ENCODE measurements at places on chromosomes 2 and 18. TPM values are rescaled to one million over a fixed set of nuclear protein-coding genes. Genes with fewer than 3 reads are reported as not detected.

DNA sequence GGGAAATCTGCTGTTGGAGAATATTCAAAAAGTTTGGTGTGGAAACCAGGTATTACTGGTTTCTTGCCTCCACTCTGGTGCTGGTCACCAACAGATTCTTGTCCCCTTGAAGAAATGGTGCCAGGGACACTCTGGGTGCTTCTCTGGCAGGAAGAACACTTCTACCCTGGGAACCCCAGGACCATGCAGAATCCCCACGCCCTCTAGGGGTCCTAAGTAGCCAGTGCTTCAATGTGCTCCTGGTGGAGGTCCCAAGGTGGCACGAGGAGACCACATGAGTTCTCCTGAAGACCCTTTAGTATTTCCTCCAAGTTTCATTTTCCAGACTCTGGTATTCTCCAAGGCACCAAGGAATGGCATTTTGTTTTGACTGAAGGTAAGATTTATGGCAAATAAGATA, 380.6 kb downstream of the TSN start:
- DNase-seq = no peak
- no peaks in the 10 kb centered on the region for H3K27me3 ChIP-seq
- no peak overlapping the region for H3K27ac ChIP-seq

DNA sequence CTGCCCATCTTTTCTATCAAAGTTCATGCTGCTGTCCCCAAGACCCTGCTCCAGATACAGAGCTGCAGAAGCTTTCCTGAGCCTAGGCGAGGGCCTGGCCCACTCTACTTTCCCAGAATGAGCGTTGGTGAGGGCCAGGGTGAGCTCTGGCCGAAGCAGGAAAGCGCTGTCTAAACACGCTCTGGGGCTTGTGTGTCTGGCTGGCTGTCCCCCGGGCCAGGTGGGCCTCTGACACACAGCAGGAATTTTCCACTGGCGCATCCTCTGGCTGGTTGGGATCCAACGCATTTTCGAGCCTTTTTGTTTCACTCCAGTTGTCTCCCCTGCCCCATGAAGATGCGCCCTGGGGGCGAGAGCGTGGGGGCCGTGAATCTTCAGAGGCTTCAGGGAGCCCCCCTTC, 17.8 kb upstream of the KCNK3 start:
- H3K27ac ChIP-seq = no peak overlapping the region
- no peak overlapping the region for H3K4me3 ChIP-seq
- H3K4me1 ChIP-seq = no peaks in the 10 kb centered on the region
- H3K27me3 ChIP-seq = peaks cover 24% of the 10 kb centered on the region

DNA sequence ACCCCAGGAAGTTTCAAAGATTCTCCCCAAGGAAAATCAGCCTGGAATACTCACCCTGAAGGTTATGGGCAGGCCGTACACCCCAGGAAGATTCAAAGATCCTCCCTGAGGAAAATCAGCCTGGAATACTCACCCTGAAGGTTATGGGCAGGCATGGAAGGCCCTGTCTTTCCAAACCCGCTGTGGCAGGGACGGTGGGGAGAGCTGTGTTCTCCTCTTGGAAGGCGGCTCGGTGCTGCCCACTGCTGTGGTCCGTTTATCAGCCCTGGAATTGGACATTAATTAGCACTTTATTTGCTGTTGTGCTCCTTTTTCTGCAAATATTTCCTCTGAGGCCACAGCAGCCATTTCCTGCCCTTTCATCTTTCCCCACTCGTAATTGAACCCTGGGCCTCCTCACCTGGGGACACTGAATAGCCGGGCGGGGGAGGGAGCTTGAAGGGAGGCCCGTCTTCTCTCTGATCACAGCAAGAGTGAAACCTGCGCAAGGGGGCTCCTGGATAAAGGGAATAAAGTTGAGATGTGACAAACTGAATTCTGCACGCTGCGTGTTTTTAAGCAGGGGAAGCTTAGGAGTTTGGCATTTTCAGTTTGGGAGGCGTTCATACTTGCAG, 308.7 kb upstream of the SALL3 start:
- no peak overlapping the region for H3K4me3 ChIP-seq
- no peaks in the 10 kb centered on the region for H3K36me3 ChIP-seq
- no peak overlapping the region for H3K27ac ChIP-seq
- DNase-seq = no peak

ZNF804A gene
- total RNA-seq = 0.41 TPM

COL6A3 gene
- 4.5 TPM for total RNA-seq

CHST9 gene
- 0.49 TPM for total RNA-seq
